ENCODE measurements at places on chromosomes 1 and 21. TPM values are rescaled to one million over a fixed set of nuclear protein-coding genes. Genes with fewer than 3 reads are reported as not detected.

DNA sequence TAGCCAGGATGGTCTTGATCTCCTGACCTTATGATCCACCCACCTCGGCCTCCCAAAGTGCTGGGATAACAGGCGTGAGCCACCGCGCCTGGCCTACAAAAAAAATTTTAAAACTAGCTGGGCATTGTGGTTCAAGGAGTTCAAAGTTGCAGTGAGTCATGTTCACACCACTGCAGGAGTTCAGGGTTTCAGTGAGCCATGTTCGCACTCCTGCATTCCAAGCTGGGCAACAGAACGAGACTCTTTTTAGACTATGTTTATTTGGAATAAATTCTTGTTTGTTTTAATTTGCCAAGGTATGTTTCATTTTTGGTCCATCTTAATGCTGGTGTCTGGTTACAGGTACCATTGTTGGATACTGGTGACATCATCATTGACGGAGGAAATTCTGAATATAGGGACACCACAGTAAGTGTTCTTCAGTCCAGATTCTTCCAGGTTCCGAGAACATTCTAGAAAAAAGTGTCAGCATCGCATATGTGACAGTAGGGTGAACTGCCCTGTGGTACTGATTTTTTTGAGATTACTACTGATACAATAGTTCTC, 3.9 kb downstream of the PGD start:
- no peak for DNase-seq

Gene LRRC39
- 0.87 TPM for total RNA-seq

Gene PODN
- not detected for total RNA-seq

Gene FCGR1A
- total RNA-seq, result not detected

Gene RAB29
- total RNA-seq, result 6.0 TPM

Gene TMEM125
- 0.73 TPM for total RNA-seq

DNA sequence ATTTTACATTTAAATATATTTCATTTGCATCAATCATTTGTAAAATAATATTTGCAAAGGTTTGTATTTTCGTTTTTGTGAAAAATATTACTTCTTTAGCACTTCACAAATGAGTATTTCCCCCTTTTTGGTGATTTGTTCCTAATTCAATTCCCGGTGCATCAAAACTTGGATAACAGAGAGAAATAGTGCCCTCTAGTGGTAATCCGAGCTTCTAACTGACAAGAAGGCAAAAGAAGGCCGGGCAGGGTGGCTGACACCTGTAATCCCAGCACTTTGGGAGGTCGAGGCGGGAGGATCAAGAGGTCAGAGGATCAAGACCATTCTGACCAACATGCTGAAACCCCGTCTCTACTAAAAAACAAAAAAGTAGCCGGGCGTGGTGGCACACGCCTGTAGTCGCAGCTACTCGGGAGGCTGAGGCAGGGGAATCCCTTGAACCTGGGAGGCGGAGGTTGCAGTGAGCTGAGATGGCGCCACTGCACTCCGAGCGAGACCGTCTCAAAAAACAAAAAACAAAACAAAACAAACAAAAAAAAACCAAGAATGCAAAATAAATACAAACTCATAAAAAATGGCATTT, 137.7 kb downstream of the COL11A1 start:
- DNase-seq, result peak; percentile 86

- no peak for DNase-seq
Observed at GRCh38 chr1:3033790-3034090, 12.5 kb downstream of the ACTRT2 start.

DNA sequence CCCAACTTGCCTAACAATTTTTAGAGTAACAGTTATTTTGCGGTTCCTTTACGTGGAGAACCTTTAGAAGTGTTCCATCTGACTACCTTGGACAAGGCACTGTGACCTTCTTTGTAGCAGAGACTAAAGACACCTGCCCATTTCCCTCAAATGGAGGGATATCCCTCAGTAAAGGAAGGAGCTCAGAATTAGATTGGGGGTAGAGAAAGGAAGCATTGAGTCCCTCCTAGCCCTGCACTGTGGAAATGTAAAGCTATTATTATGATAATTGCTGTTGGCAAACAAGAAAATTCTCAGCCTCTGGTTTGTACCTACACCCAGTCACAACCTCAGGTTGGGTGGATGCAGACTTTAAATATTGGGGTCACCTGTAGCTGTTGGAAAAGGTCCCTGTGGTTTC, 72.6 kb upstream of the MACF1 start:
- peak; percentile 13 for DNase-seq
